ENCODE measurements at places on chromosomes 5 and 9.

DNA sequence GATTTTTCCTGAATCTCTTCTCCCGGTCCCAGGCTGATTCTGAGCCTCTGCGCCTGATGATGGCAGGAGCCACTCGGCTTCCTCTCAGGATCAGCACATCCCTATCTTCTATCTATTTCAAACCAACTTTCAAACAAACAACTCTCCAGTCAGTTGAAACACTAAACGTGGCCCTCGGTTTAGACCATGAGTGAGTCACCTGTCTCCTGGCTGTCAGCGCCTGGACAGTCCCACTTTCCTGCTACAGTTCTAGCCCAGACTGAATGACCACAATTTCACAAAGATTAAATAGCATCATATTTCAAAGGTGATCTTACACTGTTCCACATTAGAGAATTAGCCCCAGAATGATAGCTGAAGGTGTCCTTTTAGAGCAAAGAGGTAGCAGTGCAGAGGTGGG, 6.2 kb downstream of the SLC6A19 start:
- DNase-seq, result no peak

DNA sequence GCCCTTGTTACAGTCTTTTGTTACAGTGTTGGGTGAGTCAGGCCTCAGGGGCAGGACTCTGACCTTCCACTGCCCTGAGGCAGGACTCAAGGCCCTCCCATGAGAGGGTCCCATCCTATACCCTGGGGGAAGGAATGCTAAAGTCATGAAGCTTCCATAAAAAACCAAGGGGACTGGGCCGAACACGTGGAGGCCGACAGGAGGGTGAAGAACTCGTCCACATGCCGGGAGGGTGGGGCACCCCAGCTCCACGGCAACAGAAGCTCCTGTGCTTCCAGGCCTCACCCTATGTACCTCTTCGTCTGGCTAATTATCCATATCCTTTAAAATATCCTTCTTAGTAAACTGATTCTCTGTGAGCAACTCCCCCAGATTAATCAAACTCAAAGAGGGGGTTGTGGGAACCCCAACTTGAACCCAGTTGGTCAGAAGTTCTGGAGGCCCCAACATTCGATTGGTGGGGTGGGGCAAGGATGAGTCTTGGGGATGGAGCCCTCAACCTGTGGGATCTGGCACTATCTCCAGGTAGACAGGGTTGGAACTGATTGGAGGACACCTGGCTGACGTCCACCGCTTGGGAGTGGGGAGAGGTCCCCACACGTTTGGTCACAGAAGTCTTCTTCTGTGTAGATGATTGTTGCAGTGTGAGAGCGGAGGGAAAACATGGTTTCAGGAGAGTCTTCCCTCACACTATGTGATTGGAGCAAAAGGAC, 19.1 kb downstream of the MGAT1 start:
- DNase-seq, result no peak

- no peak for DNase-seq
These were observed 433.5 kb upstream of the POU5F2 start for GRCh38 chr5:94174748-94175411.

DNA sequence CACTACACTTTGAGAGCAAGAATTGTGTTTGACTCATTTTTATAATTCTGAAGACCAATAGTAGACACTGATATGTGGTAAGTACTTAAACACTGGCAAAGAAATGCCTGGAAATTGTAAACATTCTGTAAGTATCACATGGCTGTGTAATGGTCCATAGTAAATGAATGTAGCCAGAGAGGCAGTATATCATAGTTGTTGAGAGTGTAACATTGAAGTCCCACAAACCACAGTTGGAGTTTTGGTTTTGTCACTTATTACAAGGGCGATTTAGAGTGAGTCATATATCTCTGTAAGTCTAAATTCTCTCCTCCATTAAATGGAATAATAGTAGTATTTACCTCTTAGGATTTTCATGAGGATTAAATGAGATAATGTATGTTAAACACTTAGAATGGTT, 181.1 kb upstream of the MEF2C start:
- DNase-seq, result no peak

- no peak for DNase-seq
These were observed 34.3 kb downstream of the TRIM32 start for GRCh38 chr9:116721411-116721810.

- DNase-seq, result no peak
These were observed 48.7 kb upstream of the CDK20 start for GRCh38 chr9:88023001-88023400.

DNA sequence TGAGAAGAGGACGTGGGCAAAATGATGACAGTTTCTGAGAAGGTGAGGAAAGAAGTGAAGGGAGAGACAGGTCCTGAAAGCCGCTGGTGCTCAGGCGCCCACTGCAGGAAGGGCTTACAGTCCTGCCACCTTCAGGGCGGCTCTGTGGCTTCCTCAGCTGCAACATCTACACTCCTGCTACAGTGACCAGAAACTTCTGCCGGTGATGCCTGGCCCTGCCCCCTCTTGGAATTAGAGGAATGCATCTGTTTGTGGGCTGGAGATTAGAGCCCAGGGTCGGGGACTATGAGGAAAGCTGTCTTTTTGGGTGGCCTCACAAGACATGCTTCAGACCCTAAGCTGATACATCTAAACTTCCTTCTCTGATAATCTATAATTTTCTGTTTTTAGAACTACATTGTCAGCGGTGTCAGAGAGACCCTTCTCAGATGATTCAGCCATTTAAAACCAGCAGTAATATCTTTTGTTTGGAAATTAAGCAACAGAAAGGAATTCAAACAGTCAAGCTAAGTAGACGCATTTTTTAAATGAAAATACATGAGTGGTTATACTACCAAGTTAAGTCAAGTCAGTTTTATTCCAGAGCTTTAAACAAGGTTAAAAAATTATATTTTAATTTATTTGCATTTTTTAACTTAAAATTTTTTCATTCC, 30.4 kb downstream of the PRDM6 start:
- no peak for DNase-seq

DNA sequence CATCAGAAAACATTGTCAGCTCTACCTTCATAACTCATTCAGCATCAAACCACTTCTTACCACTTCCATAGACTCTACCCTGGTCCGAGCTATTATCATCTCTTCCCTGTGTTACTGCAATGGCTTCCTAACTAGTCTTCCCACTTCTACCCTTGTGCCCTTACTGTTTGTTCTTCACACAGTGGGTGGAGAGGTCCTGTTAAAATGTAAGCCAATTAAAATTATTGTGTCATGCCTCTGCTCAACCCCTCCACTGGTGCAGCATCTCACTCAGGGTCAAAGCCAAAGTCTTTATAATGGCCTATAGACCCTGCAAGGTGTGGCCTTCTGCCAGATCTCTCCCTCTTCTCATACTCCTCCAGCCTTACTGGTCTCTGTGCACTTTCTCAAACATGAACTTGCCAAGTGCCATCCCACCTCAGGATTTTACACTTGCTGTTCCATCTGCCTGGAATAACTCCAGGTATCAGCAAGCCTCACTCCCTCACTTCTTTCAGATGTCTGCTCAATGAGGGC, 22.8 kb upstream of the ARAP3 start:
- DNase-seq, result no peak

GRCh38 chr9:37931592-37931991, 27.7 kb upstream of the SLC25A51 start:
- no peak for DNase-seq

- DNase-seq, result no peak
These were observed 105.7 kb downstream of the INSYN2B start for GRCh38 chr5:169874621-169875020.

- peak; percentile 89 for DNase-seq
These were observed 1.7 kb upstream of the ARRDC3 start for GRCh38 chr5:91384671-91385430.

- DNase-seq, result no peak
These were observed 118.0 kb downstream of the SPATA31D1 start for GRCh38 chr9:82106536-82106935.

- no peak for DNase-seq
These were observed 1329.4 kb downstream of the PTPRD start for GRCh38 chr9:9283159-9283986.

- DNase-seq, result no peak
These were observed 522.7 kb upstream of the CLINT1 start for GRCh38 chr5:158381614-158382160.

DNA sequence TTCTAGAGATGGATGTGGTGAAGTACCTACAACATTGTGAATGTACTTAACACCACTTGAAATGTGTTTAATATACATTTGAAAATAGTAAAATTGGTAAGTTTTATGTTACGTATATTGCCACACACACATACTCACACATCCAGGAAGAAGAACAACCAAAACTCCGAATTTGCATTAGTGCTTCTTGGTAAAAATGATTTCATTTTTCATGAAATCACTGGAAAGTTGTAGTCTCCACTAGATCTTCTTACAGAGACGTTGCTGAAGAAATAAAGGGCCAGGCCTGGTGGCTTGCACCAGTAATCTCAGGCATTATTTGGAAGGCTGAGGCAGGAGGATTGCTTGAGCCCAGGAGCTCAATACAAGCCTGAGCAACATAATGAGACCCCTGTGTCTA, 118.6 kb upstream of the ZNF608 start:
- DNase-seq, result no peak

DNA sequence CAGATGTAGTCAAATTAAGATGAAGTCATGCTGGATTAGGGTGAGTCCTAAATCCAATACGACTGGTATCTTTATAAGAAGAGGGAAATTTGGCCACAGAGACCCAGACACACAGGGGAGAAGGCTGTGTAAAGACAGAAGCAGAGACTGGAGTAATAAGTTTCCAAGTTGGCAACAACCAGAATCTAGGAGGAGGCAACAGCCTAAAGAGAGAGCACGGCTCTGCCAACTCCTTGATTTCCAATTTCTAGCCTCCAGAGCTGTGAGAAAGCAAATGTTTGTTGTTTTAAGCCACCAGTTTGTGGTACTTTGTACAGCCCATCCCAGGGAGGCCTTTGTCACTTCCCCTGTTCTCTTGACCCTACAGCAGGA, 74.4 kb downstream of the ATG10 start:
- no peak for DNase-seq

GRCh38 chr9:96222132-96222531, 79.8 kb downstream of the HSD17B3 start:
- DNase-seq, result no peak

GRCh38 chr5:97854871-97855762, 672.1 kb upstream of the RIOK2 start:
- DNase-seq, result no peak

- peak; percentile 11 for DNase-seq
These were observed 30.4 kb downstream of the GNG10 start for GRCh38 chr9:111691672-111692329.

DNA sequence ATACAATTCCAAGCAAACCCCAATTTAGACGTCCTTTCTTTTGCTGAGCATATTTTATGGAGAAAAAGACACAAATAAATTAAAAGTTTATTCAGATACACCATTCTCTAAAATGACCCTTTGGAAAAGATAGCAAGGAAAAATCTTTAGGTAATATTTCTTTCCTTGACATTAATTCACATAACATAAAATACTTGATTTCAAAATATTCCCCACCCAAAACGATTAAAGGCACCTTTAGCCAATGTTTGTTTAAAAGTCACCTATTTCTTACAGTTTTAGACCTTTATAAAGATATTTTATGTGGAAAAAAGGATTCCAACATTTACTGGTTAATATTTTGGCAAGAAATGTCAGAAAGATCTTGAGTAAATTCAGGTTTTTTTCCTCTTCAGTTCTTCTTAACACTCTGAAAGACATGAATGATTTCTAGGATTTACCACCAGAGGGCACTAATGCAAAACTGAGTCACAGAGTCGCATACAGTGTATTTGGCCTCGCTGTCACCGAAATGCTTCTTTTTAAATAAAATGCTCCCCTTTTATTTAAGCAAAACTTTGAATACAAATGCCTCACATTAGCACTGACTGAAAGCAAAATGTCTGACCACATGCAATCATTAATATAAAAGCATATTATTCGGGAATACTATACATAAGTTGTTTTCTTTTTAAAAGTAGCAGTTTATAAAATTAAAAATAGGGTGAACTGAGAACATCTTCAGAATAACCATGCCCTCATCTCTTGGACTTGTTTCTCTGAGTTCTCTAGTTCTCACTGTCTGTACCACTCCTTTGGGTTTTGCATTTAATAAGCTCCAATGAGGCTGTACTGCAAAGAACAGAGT, 122.5 kb downstream of the SLC1A3 start:
- DNase-seq, result peak; percentile 56

GRCh38 chr9:98427491-98427890, 172.0 kb upstream of the TBC1D2 start:
- DNase-seq, result no peak

DNA sequence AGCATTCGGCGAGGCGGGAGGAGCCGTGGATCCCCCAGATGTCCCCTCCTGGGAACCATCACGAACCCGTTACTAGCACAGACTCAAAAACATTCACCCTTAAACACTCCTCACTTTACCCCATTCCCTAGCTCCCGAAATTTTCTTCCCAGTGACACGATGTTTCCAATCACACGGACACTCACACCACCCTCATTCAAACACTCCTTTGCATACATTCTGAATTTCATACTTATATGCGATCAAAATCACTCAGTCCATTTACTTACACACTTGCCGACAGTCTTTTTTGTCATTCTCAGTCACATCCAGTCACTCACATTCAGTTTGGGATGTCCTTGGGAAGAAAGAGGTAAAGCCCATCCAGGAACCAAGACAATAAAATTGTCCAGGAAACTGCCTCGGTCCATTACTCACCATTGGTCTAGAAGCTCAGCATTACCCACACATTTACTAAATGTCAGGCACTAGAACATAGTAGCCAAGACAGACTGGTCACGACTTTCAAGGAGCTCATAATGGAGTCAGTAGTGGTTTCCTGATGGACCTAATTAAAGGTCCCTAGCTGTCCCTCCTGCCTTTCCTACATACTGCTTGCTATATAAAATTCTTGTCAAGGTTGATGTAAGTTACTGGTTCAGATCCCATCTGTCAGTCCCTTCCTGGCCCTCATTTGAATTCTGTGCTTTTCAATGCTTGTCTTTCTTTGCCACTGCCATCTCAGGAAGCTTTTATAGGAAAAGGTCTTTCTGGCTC, 574 bp downstream of the SLC35A4 start:
- DNase-seq, result no peak

- no peak for DNase-seq
These were observed 80.7 kb downstream of the NRG2 start for GRCh38 chr5:139962445-139962844.

GRCh38 chr5:125372694-125373631, 626.5 kb upstream of the ZNF608 start:
- no peak for DNase-seq

GRCh38 chr5:122163121-122164069, 34.0 kb downstream of the ZNF474 start:
- DNase-seq, result no peak

DNA sequence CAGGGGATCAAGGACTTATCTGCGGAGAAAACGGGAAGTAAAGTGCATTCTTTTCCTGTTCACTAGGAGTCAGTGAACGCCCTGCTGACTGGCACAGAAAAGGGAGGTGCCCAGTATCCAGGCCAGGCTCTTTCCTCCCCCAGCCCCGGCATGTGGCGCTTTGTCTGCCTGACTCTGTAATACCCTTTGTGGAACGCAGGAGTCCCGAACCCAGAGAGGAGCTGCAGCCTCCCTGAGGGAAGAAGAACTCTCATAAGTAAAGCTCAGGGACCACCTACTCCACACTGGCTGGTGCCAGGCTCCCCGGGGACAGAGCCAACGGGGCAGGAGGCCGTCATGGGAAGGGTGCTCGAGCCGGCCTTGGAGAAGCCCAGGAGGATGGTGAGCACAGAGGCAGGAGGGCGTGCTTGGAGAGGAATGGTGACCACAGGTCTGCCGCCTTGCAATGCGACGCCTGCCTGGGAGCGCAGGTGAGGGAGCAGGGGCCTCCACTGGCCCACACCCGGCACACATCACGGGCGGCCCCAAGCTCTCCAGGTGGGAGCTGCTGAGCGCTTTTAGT, 31.5 kb downstream of the VAV2 start:
- DNase-seq, result no peak
